ENCODE measurements at places on chromosomes 2 and 18.
A peak's percentile ranks its signal among the peaks of the same experiment; 100 is the strongest.

DNA sequence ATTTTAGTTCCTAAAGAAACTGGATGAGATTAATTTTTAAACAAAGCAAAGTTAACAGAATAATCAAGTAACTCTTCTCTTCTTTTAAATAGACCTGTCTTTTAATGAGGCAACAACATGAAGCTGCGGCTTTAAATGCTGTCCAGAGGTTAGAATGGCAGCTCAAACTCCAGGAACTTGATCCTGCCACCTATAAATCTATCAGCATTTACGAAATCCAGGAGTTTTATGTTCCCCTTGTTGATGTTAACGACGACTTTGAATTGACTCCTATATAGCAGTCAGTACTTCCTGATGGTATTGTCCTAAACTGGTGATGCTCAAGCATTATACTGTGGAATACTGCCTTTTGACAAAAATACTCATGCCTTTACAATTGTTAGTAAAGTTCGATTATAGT lies 53.7 kb upstream of the TWSG1 start:
- no peak for DNase-seq

DNA sequence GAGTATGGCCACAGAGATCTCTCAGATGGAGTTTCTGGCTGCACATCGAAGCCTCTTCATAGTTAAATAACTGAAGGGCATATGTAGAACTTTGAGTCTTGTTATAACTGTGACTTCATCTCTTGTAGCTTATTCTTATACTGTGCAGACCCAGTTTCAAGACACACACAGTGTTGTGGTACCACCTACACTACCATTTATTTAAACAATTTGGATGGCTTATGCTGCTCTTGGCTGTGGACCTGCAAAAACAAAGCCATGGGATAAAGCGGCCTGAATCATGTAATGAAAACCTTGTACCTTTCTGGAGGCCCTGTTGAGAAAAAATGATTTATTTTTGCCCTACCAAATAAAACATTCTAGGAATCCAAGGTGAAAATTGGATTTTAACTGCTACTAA lies 262.8 kb upstream of the RASGRP3 start:
- DNase-seq, result no peak

DNA sequence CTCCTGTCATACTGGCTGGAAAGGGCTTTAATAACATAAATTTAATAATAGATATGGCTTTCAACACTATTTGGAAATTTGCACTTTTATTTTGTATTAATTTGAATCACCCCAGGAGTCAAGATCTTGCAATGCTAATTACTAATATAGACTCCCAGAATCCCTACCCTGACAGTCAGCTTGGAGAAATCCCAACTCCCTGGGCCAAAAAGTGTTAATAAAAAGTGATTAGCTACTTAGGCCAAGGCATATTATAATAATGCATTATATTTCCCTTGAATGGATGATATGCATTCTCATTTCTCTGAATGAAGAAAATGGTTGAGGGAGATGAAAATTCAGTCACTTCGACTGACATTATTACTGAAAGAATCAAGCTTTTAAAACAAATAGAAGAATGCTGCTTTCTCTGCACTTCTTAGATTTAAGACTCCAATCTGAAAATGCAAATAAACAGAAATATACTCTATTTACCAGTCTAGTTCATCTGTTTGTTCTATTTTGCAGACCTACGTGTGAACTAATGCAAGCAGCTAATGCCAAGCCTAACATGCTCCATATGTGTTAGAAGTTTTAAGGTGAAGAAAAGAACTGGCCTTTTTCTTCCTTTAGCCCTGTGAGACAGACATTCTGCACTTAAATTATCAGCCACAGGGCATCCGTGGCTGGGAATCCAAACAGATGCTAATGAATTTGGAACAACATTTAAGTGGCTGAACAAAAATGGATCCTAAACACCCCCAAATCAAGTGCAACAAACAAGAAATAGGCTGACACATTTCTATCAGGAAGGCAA lies 33.9 kb upstream of the INSIG2 start:
- DNase-seq, result no peak

GRCh38 chr2:182854375-182855105 lies 11.9 kb downstream of the FRZB start:
- no peak for DNase-seq

GRCh38 chr2:1748176-1748740 lies 3.9 kb upstream of the PXDN start:
- DNase-seq, result no peak

DNA sequence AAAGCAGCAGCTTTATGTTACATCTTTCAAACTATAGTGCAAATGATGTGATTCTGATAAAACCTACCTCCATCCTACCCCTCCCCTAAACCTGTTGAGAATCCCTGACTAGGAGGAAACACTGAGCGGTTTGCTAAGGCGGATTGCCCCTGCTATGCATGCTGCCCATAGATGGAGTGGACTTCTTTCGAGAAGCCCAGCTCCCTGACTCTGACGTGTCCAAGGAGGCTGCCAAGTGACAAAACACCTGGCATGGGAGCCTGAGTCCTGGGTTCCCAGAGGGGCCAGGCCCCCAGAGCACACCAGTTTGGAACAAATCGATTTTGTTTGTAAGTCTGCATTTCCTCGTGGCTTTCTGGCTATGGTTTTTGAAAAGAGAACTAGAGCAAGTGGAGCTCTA lies 1.4 kb upstream of the UXS1 start:
- DNase-seq, result peak; percentile 6

GRCh38 chr2:222289278-222290160 lies 9.3 kb downstream of the PAX3 start:
- no peak for DNase-seq
